Activated B cell treated with CpG ODN at 0.5 μM for 24 hours (primary cell): ENCODE measurements at places on chromosomes 12 and 14. TPM values are rescaled to one million over a fixed set of nuclear protein-coding genes. Genes with fewer than 3 reads are reported as not detected.

The OR4E2 gene
- not detected in 2 replicates for total RNA-seq

The PIWIL1 gene
- total RNA-seq = not detected in 2 replicates

DNA sequence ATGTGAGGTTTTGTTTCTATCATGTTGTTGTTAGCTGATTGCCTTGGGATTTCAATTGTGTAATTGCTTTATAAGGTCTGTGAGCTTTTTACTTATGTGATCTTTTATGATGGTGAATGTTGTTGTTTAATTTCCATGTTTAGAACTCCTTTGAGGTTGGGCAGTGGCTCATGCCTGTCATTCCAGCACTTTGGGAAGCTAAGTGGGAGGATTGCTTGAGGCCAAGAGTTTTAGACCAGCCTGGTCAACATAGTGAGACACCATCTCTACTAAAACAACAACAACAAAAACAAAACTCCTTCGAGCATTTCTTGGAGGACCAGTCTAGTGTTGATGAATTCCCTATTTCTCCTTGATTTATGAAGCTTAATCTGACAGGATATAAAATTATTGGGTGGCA is 102.1 kb upstream of the PMCH start:
- DNase-seq = no peak

- DNase-seq = no peak
Observed at GRCh38 chr14:99330316-99331240, 58.6 kb upstream of the BCL11B start.
